ENCODE measurements at places on chromosomes 5 and 9.

DNA sequence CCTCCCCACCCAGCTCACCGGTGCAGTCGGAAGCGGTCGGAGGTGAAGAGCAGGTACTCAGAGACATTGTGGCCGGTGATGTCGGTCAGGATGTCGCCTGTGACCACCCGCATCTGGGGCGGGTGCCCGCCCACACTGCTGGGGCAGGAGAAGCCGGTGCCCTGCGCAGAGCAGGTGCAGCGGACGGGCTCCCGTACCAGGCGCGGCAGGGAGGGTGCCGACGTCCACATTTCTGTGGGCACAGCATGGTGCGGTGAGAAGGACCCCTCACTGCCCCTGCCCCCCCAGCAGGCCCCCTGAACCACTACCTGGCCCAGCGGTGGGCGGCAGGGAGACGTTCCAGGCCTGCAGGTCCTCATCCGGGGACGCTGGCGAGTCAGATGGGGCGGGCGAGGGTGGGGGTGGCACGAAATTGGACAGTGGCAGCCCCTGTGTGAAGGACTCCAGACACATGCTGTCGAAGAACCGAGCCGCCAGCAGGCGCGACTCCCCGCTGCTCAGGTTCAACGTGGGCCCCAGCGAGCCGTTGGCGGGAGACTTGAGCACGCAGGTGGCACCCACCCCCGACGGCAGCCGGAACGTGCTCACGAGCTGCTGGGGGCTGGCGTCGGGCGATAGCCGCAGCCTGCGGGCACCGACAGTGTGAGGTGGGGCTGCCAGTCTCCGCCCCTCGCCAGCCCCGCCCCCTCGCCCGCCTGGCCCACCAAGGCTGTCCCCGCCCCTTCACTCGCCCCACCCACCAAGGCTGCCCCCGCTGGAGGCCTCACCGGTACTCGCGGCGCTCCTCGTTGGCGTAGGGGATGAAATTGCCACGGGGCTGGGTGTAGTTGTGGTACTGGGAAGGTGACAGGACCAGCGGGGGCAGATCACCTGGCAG lies 15.1 kb downstream of the ABCA2 start:
- DNase-seq = no peak

GRCh38 chr5:181186986-181187499 lies 18.0 kb downstream of the TRIM7 start:
- no peak for DNase-seq

GRCh38 chr9:35729101-35729500 lies 2.9 kb downstream of the TLN1 start:
- no peak for DNase-seq

DNA sequence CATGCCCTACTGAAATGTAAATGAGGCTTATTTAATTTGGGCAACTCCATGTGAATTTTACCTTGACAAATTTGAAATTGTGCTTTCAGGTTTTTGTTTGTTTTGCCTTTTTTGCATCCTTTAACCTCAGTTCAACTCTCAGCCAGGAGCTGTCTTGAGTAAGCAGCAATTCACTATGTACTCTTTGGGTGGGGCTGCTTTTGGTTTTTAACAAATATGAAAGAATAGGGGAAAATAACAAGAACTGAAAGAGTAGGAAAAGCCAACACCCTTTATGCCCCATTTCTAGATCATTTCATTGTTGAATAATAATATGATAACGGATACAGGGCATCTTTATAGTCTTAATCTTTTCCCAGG lies 192.0 kb downstream of the ARHGAP26 start:
- no peak for DNase-seq

All from activated T-helper 9 cell treated with anti-CD3 and anti-CD28 coated beads, Interleukin-2, amount 50 U/mL, for 16 hours (primary cell).